NCI-H2107 (cell line): ENCODE measurements at places on chromosomes 7 and 10.

GRCh38 chr7:47327698-47328391 is 254.1 kb downstream of the TNS3 start:
- DNase-seq, result no peak

GRCh38 chr7:14751461-14751860 is 151.1 kb downstream of the DGKB start:
- no peak for DNase-seq

DNA sequence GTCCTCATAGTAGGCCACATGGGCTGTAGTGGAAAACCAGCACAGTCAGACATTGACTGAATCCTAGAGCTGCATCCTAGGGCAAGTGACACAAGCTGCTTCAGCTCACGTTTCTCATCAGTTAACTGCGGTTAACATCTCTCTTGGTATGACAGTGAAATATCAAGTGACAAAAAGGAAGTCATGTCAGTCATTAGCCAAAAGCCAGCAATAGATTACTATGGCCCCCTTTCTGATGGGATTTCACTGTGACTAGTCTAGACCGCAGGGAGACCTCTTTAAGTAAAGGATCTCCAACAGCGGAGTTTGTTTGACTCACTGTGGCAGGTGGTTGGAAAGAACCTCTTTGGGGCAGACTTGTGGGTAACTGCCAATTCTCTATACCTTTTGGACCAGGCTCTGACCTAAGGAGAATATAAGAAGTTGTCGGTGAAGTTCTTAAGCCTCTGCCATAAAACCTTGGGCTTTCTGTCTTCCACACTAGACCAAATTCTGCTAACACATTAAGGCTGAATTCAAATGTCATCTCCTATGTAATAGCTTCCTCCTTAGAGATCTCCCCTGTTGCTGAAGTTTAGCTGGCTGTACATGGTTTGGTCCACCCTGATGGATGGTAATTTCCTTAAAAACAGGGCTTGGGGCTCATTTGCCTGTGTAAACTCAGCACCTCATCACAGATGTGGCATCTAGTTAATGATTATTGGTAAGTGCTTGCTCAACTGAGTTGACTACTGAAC is 115.3 kb downstream of the SGMS1 start:
- no peak for DNase-seq

DNA sequence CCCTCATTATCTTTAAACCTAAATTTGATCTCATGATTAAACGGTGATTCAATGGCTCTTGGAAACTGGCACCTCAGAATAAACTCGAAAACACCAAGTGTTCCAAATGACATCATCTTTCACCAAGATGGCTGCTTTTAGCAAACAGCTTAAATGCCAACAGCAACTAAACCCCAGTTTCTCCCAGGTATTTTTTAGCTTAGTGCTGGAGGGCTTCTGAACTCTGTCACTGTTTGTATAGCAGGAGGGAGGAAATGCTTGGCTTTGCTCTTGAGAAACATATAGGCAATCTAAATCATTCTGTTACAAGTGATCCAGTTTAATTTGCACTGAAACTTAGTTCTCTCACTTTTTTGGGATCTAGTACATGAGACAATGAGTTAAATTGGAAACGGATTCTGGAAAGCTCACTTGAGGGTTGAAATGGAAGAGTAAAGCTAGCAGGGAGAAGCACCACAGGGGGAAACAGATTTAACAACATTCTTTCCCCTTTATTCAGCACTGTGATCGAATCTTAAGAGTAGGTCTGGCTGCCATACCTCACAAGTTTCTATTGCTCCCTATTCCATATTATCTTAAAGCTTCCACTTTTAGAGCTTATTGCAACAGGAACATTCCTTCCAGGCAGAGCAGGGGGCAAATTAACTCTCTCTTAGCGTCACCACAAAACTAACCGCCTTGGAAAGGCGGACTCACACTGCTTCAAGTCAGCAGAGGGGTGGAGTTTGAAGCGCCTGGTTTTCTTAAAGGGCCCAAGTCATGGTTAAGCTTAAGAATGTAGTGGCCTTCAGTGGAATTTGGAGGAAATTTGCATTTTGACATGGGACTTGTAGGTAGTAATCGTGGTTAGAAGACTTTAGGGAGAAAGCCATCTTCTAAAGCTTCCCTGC is 1.8 kb upstream of the CCDC6 start:
- no peak for DNase-seq

DNA sequence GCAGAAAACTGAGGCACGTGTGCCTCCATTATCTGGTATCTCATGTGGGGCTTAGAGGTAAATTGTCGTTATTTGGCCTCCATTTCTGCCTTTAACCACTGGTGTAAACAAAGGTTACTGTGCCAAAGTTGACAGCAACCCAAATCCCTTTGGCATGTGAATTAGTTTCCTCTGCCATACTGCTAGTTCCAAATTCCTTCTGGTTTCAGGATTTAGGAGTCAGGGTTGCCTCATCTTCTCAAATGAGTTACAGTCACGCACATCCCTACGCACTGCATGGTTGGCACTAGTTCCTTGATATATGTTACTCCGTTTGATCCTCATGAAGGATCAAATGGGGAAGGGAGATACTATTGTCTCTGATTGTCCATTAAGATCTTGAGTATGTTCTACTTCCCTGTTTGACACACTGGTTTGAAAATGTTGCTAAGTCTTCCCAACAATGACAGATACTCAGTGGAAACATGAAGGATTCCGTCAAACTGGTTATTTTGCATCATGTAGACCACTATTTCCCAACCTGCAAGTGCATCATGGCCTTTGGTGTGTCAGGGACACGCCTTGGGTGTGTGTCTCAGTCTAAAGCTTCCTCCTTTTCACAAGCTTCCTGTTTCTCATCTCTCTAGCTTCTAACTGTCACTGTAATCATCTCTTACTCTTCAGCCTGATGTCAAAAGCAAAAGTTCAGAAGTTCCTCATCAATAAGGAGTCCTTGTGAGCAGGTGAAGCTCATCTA is at the start of gene LIPN:
TSS of gene LIPN (plus strand) at position 655 of the 736 bp plus-strand sequence. CDS start 1,386 bp downstream, outside the sequence.
- no peak for DNase-seq

GRCh38 chr7:14446829-14447228 is 455.7 kb downstream of the DGKB start:
- DNase-seq, result no peak
